ENCODE measurements at places on chromosomes 12 and 14. TPM values are rescaled to one million over a fixed set of nuclear protein-coding genes. Genes with fewer than 3 reads are reported as not detected.

Gene MDP1
- 17.8 TPM for total RNA-seq

Gene SERPINA1
- 21.3 TPM for total RNA-seq

Gene BMAL2
- 19.8 TPM for total RNA-seq

Gene GZMH
- not detected for total RNA-seq
